ENCODE measurements at places on chromosomes 2 and 18.

DNA sequence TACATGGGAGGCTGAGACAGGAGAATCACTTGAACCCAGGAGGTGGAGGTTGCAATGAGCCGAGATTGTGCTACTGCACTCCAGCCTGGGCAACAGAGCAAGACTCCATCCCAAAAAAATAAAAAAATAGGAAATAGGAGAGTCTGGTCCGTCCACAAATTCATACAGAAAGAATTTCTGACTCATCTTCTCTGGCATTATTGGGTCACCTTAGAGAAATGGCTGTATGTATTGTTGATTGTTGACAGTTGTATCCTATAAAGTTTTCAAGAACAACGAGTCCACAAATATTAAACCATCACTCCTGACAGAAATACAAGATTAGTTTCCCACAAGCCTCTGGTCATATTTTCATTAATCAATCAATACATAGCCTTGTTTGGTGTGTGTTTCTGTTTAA is 20.4 kb downstream of the RBM43 start:
- DNase-seq, result no peak
- H3K4me3 ChIP-seq, result no peak overlapping the region
- no peaks in the 10 kb centered on the region for H3K27me3 ChIP-seq
- H3K36me3 ChIP-seq, result peaks cover under 1% of the 10 kb centered on the region
- no peaks in the 10 kb centered on the region for H3K4me1 ChIP-seq

DNA sequence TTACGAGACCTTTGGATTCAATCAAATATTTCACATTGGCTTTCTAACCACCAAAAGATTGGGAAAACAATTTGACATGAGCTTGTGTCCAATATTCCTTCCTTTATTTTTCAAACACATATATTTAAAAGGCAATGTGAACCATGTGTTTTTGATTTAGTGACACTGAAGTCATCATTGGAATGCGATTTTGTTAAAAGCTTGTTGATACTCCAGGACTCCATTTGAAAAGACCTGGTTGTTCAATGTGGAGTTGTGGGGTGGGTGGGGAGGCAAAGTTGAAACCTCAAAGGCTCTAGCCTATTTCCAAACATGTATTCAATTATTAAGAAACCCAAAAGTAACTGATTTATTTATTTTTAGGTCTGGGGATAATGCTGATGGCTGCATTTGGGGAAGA is 114.1 kb upstream of the TRIB2 start:
- no peaks in the 10 kb centered on the region for H3K27me3 ChIP-seq
- H3K4me3 ChIP-seq, result no peak overlapping the region
- DNase-seq, result no peak
- no peak overlapping the region for H3K27ac ChIP-seq
- no peaks in the 10 kb centered on the region for H3K36me3 ChIP-seq

DNA sequence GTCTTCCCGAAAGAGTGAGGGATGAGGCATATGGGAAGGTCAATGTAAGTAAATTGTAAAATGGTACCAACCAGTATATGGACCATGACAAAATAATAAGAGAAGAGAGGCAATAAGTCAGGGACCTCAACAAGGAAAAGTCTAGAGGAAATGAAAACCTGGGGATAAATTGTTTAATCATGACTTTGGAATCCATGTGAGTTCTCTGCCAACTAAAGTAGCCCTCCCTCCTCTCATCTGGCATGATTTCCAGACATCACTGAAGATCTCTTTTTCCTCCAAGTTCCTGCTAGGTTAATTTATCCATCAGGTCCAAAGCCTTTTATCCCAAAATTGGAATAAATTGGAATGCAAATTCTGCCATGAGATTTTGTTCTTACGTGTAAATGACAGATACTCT is 417.9 kb downstream of the NRXN1 start:
- no peaks in the 10 kb centered on the region for H3K36me3 ChIP-seq
- no peaks in the 10 kb centered on the region for H3K27me3 ChIP-seq
- no peak for DNase-seq
- H3K4me1 ChIP-seq, result no peaks in the 10 kb centered on the region

- H3K36me3 ChIP-seq, result no peaks in the 10 kb centered on the region
- H3K4me1 ChIP-seq, result no peaks in the 10 kb centered on the region
- no peak overlapping the region for H3K27ac ChIP-seq
These were observed 567.6 kb downstream of the PLCL1 start for GRCh38 chr2:198371921-198372543.

DNA sequence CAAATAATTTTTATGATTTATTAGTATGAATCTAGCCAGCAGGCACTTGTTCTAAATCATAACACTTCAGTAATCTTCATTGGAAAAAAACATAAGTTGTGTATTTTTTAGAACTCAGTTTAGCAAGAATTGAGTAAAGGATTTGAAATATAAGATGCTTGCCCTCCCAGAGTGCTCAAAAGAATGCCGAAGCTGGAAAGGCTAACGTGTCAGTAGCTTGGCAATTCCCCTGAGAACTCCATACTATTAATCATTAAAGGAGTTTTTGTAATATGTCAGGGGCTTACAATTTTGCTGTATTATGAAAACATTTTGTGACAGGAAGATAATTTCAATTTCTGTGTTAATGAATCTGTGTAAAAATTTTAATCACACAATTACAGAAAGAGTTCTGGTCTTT is 122.7 kb downstream of the GULP1 start:
- peaks cover 18% of the 10 kb centered on the region for H3K4me1 ChIP-seq
- H3K27me3 ChIP-seq, result no peaks in the 10 kb centered on the region
- H3K4me3 ChIP-seq, result no peak overlapping the region
- no peak for DNase-seq
- H3K27ac ChIP-seq, result no peak overlapping the region

GRCh38 chr2:2036686-2037085 is 292.4 kb upstream of the PXDN start:
- H3K4me3 ChIP-seq, result no peak overlapping the region
- H3K27ac ChIP-seq, result no peak overlapping the region
- DNase-seq, result no peak
- H3K4me1 ChIP-seq, result no peaks in the 10 kb centered on the region

DNA sequence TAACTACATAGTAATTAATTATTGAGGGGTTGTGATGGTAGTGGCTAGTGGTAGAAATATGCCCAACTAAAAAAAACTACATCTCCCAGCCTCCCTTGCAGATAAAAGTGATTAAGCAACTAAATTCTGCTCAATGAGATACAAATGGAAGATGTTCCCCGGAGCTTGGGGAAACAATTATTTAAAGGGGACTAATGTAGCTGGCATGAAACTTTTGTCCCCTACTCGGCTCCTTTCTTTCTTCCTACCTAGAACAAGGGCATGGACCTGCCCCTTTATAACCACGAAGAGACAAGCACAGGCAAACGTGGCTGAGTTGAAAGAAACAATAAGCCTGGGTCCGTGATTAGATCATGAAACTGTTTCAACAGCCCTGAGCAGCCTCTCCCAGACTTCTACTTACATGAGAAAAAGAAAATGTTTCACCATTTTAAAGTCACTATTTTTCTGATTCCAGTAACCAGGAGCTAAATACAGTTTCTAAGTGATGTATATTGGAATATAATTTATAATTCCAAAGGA is 236.9 kb downstream of the SCG2 start:
- DNase-seq, result no peak
- H3K4me3 ChIP-seq, result no peak overlapping the region
- H3K27ac ChIP-seq, result no peak overlapping the region
- H3K4me1 ChIP-seq, result no peaks in the 10 kb centered on the region

- DNase-seq, result peak; percentile 24
- no peak overlapping the region for H3K27ac ChIP-seq
- H3K36me3 ChIP-seq, result no peaks in the 10 kb centered on the region
- no peaks in the 10 kb centered on the region for H3K4me1 ChIP-seq
These were observed 102.8 kb upstream of the EPC2 start for GRCh38 chr2:148541792-148542191.

GRCh38 chr18:34909637-34910364 is 131.4 kb upstream of the MAPRE2 start:
- no peak for DNase-seq
- H3K4me1 ChIP-seq, result peaks cover 22% of the 10 kb centered on the region
- H3K36me3 ChIP-seq, result no peaks in the 10 kb centered on the region
- peak overlapping the region; percentile 47 for H3K27ac ChIP-seq

GRCh38 chr18:35201256-35201931 is 39.4 kb upstream of the ZNF397 start:
- H3K27ac ChIP-seq, result no peak overlapping the region
- no peaks in the 10 kb centered on the region for H3K4me1 ChIP-seq
- no peaks in the 10 kb centered on the region for H3K27me3 ChIP-seq
- no peak for DNase-seq
- no peak overlapping the region for H3K4me3 ChIP-seq
- no peaks in the 10 kb centered on the region for H3K36me3 ChIP-seq

DNA sequence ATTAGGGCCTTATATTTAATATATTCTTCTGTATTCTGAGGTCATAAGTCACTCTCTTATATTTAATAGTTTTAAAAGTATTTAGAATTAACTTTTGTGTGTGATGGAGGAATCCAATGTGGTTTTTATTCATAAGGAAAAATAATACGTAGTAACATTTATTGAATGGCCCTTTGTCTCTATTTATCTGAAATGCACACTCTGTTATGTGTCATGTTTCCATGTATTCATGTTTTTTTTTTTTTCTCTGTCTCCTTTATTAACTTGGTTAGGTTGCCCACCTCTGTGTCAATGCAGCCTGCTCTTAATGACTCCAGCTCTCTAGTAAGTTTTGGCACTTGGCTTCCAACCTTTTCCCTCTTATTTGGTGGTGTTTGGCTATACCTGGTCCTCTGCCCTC is 33.8 kb downstream of the RNF144A start:
- H3K27ac ChIP-seq, result no peak overlapping the region
- no peaks in the 10 kb centered on the region for H3K27me3 ChIP-seq
- H3K4me3 ChIP-seq, result no peak overlapping the region
- H3K4me1 ChIP-seq, result no peaks in the 10 kb centered on the region

DNA sequence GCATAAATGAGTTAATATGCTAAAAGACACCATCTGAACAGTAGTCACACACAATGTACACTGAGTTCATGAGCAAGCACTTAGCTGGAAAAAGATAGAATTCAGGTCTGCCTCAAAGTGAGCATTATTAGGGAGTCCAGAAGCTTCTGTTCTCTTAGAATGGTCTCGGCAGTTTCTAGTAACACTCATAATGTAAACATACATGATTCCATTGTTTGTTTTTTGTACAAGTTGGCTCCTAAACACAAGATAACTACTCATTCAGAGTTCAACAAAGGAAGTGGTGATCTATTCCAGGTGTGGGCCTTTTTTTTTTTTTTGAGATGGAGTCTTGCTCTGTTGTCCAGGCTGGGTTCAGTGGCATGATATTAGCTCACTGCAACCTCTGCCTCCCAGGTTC is 66.2 kb downstream of the ESCO1 start:
- H3K4me3 ChIP-seq, result no peak overlapping the region
- no peaks in the 10 kb centered on the region for H3K27me3 ChIP-seq
- no peak overlapping the region for H3K27ac ChIP-seq
- H3K36me3 ChIP-seq, result peaks cover 56% of the 10 kb centered on the region
- DNase-seq, result no peak

Data from tibial artery (tissue), 4 donors.